ENCODE measurements at places on chromosomes 2 and 18. TPM values are rescaled to one million over a fixed set of nuclear protein-coding genes. Genes with fewer than 3 reads are reported as not detected.

SERPINB2 gene
- not detected for total RNA-seq

- H3K4me3 ChIP-seq, result no peak overlapping the region
- peaks cover 100% of the 10 kb centered on the region for H3K27me3 ChIP-seq
- peaks cover 9% of the 10 kb centered on the region for H3K4me1 ChIP-seq
- H3K36me3 ChIP-seq, result no peaks in the 10 kb centered on the region
- H3K27ac ChIP-seq, result no peak overlapping the region
Observed at GRCh38 chr2:199465390-199465789, 7.7 kb upstream of the SATB2 start.

TLX2 gene
- total RNA-seq, result not detected

GRCh38 chr18:55034742-55035141 is 75.5 kb upstream of the CCDC68 start:
- H3K36me3 ChIP-seq, result no peaks in the 10 kb centered on the region
- DNase-seq, result no peak
- H3K4me1 ChIP-seq, result no peaks in the 10 kb centered on the region
- no peak overlapping the region for H3K4me3 ChIP-seq

GRCh38 chr18:22467760-22468553 is 50.2 kb upstream of the CTAGE1 start:
- no peak for DNase-seq
- H3K4me3 ChIP-seq, result no peak overlapping the region
- no peaks in the 10 kb centered on the region for H3K27me3 ChIP-seq
- H3K36me3 ChIP-seq, result no peaks in the 10 kb centered on the region

- H3K27ac ChIP-seq, result no peak overlapping the region
- no peaks in the 10 kb centered on the region for H3K4me1 ChIP-seq
- no peak overlapping the region for H3K4me3 ChIP-seq
- H3K27me3 ChIP-seq, result no peaks in the 10 kb centered on the region
- H3K36me3 ChIP-seq, result no peaks in the 10 kb centered on the region
Observed at GRCh38 chr2:191688934-191689695, 11.2 kb downstream of the NABP1 start.

DNA sequence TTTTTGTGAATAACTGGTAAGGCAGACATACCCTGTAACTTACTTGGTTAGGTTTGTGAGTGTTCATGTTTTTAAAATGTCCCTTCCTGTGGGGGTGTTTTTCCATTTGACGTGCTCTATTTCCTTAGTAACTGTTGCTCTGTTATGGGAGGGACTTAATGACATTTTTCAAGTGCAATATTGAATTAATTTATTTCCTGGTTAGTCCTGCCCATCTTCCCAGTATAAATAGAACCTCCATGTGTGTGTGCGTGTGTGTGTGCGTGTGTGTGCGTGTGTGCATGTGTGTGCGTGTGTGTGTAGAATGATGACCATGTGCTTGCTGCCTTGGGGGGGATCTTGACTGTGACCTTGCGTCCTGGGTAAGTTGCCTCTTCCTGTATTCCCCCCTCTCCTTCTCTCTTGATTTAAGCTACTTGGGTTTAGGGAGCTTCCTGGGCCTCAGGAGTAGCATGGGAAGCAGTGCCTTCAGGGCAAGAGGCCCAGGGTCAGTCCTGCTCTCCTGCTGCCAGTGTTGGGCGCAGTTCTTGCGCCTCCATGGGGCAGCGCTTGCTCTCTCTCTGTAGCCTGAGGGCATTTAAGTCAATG is 163.9 kb downstream of the LDLRAD4 start:
- H3K36me3 ChIP-seq, result no peaks in the 10 kb centered on the region
- no peaks in the 10 kb centered on the region for H3K27me3 ChIP-seq

HOXD10 gene
- total RNA-seq, result not detected

GRCh38 chr2:23521060-23521459 is 136.1 kb downstream of the KLHL29 start:
- H3K27ac ChIP-seq, result no peak overlapping the region
- H3K36me3 ChIP-seq, result no peaks in the 10 kb centered on the region
- DNase-seq, result no peak
- no peak overlapping the region for H3K4me3 ChIP-seq
- H3K4me1 ChIP-seq, result peaks cover 5% of the 10 kb centered on the region

DNA sequence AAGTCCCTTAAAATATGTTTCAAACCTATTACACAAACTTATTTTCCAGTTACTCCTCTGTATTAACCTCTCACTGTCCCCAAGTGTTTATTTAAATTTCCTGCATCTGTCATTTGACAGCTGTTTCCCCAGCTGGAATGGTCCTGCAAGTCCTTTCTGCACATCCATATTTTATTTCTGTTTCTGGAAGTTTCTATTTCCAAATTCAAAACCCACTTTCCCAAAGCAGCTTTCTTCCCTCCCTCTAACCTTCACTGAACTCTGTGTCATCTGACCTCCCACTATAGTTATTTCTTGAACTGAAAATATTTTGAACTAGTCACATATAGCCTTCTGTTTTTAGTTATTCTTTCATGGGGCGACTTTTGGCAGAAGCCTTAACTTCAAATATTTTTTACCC is 459.4 kb upstream of the MC4R start:
- no peak overlapping the region for H3K4me3 ChIP-seq
- no peaks in the 10 kb centered on the region for H3K27me3 ChIP-seq
- DNase-seq, result no peak
- no peaks in the 10 kb centered on the region for H3K36me3 ChIP-seq

ERLEC1 gene
- total RNA-seq, result 43.4 TPM

DNA sequence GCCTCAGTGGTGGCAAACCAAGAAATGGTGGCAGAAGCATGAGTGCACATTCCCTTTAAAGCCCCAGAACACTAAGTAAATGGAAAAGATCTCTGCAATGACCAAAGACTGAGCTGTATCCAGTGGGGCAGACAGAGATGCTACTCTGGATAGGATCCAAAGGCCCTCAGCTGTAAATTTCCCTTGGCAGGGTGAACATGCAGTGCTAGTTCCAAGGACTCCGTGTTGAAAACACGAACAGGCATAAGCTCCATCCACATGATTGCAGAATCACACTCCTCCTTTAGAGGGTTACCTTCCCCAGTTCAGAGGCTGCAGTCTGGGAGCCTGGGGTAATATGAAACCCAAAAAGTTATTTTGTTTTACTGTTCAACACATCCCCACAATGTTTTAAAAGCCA is 98.6 kb upstream of the KLF7 start:
- no peaks in the 10 kb centered on the region for H3K36me3 ChIP-seq
- H3K27ac ChIP-seq, result no peak overlapping the region
- H3K27me3 ChIP-seq, result no peaks in the 10 kb centered on the region
- DNase-seq, result no peak

SMCHD1 gene
- total RNA-seq, result 127 TPM

- H3K4me3 ChIP-seq, result no peak overlapping the region
- no peaks in the 10 kb centered on the region for H3K36me3 ChIP-seq
- H3K4me1 ChIP-seq, result no peaks in the 10 kb centered on the region
- no peak for DNase-seq
- H3K27me3 ChIP-seq, result no peaks in the 10 kb centered on the region
- H3K27ac ChIP-seq, result no peak overlapping the region
Observed at GRCh38 chr2:96693286-96694200, 46.3 kb downstream of the LMAN2L start.

DNA sequence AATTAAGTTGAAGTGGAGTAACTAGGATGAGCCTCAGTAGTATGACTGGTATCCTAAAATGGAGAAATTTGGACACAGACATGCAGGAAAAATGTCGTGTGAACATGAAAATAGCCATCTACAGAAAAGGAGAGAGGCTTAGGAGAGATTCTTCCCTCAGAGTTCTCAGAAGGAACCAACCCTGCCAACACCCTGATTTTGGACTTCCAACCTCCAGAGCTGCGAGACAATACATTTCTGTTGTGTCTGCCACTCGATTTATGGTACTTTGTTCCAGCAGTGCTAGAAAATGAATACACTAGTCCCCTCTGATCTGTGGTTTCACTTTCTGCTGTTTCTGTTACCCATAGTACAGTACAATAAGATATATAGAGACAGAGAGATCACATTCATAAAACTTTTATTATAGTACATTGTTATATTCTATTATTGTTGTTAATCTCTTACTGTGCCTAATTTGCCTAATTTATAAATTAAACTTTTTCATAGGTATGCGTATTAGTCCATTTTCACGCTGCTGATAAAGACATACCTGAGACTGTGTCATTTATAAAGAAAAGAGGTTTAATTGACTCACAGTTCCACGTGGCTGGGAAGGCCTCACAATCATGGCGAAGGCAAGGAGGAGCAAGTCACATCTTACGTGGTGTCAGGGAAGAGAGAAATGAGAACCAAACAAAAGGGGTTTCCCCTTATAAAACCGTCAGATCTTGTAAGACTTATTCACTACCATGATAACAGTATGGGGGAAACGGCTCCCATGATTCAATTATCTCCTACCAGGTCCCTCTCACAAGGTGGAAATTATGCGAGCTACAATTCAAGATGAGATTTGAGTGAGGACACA is 41.3 kb downstream of the PLEKHA3 start:
- H3K27ac ChIP-seq, result no peak overlapping the region
- H3K27me3 ChIP-seq, result no peaks in the 10 kb centered on the region
- peaks cover 5% of the 10 kb centered on the region for H3K4me1 ChIP-seq
- no peak overlapping the region for H3K4me3 ChIP-seq
- DNase-seq, result no peak
- H3K36me3 ChIP-seq, result no peaks in the 10 kb centered on the region

DNA sequence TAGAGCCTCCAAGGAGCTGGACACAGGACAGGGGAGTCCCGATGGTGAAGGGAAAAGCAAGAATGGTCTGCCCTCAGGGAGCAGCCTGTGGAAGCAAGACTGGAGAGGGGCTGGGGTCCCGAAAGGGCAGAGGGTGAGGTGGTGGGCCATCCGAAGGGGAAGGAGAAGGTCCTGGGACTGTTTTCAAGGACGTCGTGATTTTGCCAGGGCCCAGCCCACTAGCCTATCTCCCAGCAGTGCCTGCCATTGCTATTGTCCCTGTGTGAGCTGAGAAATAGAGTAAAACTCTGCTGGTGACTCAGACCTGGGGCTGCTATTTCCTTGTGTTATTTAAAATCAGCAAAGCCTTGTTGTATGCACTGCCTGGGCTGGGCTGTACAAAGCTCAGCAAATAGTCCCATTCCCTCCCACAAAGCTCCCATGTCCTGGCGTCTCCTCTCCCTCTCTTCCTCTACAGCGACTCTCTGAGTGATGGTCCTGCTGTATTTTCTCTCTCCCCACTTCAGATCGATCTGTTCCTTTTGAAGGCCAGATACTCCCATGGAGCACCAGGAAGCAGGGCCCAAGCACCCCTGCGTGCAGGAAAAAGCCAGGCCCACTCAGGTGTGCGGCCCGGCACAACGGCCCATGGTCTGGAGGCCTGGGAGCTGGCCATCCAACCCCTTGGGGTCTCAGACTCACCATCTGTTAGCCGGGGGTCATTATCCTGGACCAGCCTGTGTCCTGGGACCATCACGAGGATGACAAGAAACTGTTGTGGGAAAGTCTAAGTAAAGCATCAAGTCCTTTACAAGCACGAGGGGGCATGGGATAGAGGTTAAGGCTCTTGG is 65.0 kb upstream of the OTOF start:
- H3K27ac ChIP-seq, result no peak overlapping the region
- no peak overlapping the region for H3K4me3 ChIP-seq
- no peaks in the 10 kb centered on the region for H3K36me3 ChIP-seq
- H3K4me1 ChIP-seq, result peaks cover 6% of the 10 kb centered on the region
- no peaks in the 10 kb centered on the region for H3K27me3 ChIP-seq

- H3K4me3 ChIP-seq, result peak overlapping the region; percentile 84
- peaks cover 16% of the 10 kb centered on the region for H3K4me1 ChIP-seq
- DNase-seq, result peak; percentile 6
- no peaks in the 10 kb centered on the region for H3K27me3 ChIP-seq
Observed at GRCh38 chr2:46697830-46698323, 217.7 kb downstream of the MCFD2 start.

MYO3B gene
- total RNA-seq, result 16.8 TPM

MYCN gene
- total RNA-seq, result 26.7 TPM

QPCT gene
- total RNA-seq, result 0.19 TPM

GRCh38 chr18:9673296-9674251 is 34.5 kb upstream of the RAB31 start:
- DNase-seq, result peak; percentile 44
- no peak overlapping the region for H3K27ac ChIP-seq
- H3K4me3 ChIP-seq, result no peak overlapping the region

- no peak overlapping the region for H3K27ac ChIP-seq
- H3K4me1 ChIP-seq, result peaks cover 25% of the 10 kb centered on the region
- H3K27me3 ChIP-seq, result no peaks in the 10 kb centered on the region
- no peak for DNase-seq
Observed at GRCh38 chr2:27956888-27957287, 66.4 kb downstream of the BABAM2 start.

GRCh38 chr18:36655930-36656329 is 172.9 kb downstream of the TPGS2 start:
- peaks cover 3% of the 10 kb centered on the region for H3K4me1 ChIP-seq
- no peak overlapping the region for H3K27ac ChIP-seq
- no peak overlapping the region for H3K4me3 ChIP-seq
- H3K36me3 ChIP-seq, result peaks cover 3% of the 10 kb centered on the region
- DNase-seq, result peak; percentile 16

GRCh38 chr18:59515147-59515546 is 156.1 kb upstream of the LMAN1 start:
- peaks cover 3% of the 10 kb centered on the region for H3K4me1 ChIP-seq
- no peak for DNase-seq
- no peak overlapping the region for H3K27ac ChIP-seq
- H3K27me3 ChIP-seq, result no peaks in the 10 kb centered on the region
- no peaks in the 10 kb centered on the region for H3K36me3 ChIP-seq

DNA sequence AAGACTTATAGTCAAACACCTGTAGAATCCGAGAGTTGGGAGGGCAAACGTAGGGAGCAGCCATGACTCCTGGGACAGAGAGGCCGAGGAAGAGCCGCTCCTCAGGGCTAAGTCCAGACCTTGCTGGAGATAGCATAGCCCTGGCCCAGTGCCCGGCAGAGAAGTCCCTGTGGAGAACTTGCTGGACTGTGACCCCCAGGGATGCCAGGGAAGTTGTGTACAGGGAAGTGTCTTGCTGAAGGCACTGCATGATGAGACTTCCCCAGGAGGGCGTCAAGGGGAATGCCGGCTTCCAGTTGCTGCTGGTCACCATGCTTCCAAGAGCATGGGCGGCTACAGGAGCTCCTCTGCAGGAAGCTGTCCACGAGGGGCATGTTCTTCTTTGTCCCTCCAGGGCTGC is 8.6 kb upstream of the CNDP1 start:
- no peak overlapping the region for H3K4me3 ChIP-seq
- no peak overlapping the region for H3K27ac ChIP-seq
- no peaks in the 10 kb centered on the region for H3K27me3 ChIP-seq
- no peaks in the 10 kb centered on the region for H3K4me1 ChIP-seq

CAPN14 gene
- 0.04 TPM for total RNA-seq

ACSL3 gene
- 80.6 TPM for total RNA-seq

DNA sequence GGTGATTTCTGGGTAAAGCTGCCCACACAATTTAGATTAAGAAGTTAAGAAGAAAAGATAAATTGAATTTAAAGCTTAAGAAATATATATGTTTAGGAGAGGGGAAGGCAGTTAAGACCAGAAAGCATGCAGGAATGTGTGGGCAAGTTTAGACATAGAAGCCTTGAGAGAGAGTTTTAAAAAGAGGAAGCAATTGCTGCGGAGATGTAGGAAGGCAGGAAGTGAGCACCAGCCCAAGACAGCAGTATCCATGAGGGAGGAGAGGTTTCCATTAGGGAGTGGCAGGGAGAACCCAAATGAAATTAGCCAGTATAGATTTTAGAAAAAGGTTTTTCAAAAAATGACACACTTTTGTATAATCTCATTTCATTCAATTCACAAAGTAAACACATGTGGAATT is 24.3 kb downstream of the DSC2 start:
- peaks cover 4% of the 10 kb centered on the region for H3K36me3 ChIP-seq
- no peak for DNase-seq
- H3K4me3 ChIP-seq, result no peak overlapping the region
- no peaks in the 10 kb centered on the region for H3K4me1 ChIP-seq

Data from neural progenitor cell (in vitro differentiated cells).